ENCODE measurements at places on chromosomes 16 and 17. TPM values are rescaled to one million over a fixed set of nuclear protein-coding genes. Genes with fewer than 3 reads are reported as not detected.

- no peak for DNase-seq
Measured at GRCh38 chr17:48760411-48760810, 31.9 kb upstream of the HOXB13 start.

The MED31 gene
- 24.6 TPM for polyA plus RNA-seq

The RGS11 gene
- polyA plus RNA-seq, result 0.33 TPM

- peak; percentile 82 for DNase-seq
Measured at GRCh38 chr17:46044286-46044928, 45.4 kb downstream of the STH start.

DNA sequence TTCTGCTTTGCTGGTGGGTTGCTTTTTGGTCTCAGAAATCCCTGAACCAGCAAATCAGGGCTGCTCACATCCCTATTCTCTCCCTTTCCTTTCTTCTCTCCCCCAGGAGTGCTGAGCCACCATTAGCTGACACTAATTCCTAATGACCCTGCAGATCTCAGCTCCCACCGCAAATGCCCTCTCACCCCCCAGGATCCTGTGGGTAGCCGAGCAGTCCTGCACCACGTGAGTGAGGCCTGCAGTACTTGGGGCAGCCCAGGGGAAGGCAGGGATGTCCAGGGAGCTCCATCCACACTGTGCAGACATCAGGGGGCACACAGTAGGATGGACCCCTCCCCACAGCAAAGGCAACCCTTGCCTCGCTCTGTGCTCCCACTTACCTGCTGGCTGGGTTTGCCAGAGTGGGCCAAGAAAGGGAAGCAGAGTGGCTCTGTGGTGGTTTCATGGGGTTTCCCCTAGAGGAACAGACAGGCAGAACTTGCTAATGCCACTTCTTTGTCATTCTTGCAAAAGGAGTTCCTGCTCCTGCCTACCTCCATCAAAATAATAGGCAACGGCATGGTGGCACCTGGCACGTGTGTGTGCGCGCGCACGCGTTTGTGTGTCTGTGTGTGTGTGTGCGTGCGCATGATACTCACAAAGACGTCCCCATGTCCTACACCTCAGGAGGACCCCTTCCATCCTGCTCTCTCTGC, 135.6 kb downstream of the GAS7 start:
- DNase-seq, result no peak

The ATP1B2 gene
- polyA plus RNA-seq, result 0.05 TPM

The MIEN1 gene
- 31.9 TPM for polyA plus RNA-seq

The CX3CL1 gene
- 0.48 TPM for polyA plus RNA-seq

- DNase-seq, result peak; percentile 0
Measured at GRCh38 chr16:16861546-16861945, 482.6 kb downstream of the NPIPA7 start.

The SPNS3 gene
- polyA plus RNA-seq, result not detected

GRCh38 chr17:49338883-49339282, 23.2 kb downstream of the ZNF652 start:
- DNase-seq, result no peak

DNA sequence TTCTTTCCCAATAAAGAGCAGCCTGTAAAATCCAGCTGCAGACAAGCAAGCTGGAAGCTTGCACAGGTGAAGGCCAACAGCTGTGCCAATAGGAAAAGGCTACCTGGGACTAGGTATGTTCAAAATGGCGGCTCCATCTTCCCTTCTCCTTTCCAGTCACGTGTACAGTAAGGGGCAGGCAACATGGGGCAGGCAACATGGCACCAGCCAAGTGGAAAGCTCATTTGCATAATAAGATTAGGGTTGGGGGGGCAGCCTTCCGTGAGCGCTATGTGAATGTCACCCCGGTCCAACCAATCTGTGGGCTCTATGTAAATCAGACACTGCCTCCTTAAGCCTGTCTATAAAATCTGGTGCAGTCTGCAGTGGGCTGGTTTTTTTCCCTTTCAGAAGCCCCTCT, 31.3 kb downstream of the TVP23A start:
- DNase-seq, result no peak

- no peak for DNase-seq
Measured at GRCh38 chr16:78142788-78143187, 43.3 kb downstream of the WWOX start.

DNA sequence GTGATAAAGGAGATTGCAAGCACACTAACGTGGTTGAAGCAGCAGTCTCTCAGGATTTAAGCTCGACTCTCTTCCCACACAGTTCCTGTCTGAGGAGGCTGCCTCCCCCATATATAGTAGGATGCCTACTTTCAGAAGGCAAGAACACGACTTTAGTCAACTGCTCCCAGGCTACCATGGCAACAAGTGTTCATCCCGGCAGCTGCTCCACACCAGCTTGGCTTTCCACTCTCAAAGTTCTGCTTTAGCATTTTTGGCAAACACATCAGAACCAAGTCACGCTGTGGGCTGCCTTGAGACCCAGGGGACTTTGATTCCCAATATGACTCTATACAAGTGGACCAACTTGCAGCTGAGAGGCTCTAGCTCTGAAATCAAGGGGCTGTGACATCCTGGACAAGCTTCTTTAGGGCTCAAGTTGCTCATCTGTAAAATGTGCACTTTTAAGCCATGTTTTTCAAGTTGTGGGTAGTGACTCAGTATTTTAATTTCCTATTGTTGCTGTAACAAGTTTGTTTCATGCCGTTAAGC, 16.5 kb downstream of the ZP2 start:
- DNase-seq, result no peak

The KCNJ12 gene
- 0.02 TPM for polyA plus RNA-seq

GRCh38 chr17:1746975-1747543, 4.4 kb downstream of the SERPINF2 start:
- no peak for DNase-seq

- no peak for DNase-seq
Measured at GRCh38 chr17:49741009-49741691, 22.8 kb downstream of the FAM117A start.

The ACE gene
- polyA plus RNA-seq, result 1.1 TPM

DNA sequence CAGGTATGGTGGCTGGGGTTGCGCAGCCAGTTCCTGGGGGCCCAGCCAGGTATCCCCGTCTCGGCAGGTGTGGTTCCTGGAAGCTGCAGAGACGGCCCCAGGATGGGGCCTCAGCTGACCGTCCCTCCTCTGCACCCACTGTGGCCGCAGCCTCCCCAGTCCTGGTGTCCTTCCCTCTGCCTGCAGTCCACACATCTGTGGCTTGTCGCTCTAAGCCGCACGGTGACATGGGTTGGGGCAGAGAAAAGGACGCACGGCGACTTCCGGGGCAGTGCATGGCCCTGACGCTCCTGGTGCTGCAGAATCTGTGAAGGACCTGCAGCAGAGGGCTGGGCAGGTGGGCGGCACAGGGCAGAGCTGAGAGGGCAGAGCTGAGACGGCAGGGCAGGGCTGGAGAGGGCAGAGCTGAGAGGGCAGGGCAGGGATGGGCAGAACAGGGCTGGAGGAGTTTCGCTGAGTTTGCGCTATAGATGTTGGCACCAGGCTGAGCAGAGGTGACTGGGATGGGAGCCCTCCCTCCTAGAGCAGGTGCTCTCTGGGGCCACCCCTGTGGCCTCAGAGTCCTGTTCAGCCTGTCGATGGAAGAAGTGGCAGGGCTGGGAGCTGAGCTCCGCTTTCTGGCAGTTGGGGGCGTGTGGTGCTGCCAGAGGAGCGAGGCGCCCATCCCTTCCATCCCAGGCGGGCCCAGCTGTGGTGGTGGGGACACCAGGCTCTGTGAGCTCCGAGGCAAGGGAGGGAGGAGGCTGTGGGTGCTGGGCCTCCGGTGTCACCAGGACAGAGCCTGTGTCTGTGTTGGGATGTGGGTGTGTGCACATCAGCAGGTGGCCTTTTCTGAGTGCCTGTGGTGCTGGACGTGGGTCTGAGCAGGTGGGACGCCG, 23.0 kb downstream of the TSC2 start:
- DNase-seq, result no peak

DNA sequence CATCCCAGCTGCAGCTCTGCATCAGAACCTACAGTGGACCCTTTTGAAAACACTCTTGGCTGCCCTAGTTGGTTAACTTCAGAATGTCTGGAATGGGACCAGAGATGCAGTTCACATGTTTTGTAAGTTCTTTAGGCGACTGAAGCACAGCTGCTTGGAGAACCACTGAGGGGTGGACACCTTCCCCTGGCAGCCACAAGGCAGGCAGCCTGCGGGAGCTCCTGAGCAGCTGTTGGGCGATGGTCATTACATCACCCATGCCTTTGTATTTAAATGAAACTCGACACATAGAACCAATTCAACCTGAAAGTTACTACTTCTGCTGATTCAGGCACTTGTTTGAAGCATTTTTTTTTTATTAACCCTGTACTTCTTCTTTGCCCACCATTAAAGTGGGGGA, 151.5 kb downstream of the LGALS9B start:
- DNase-seq, result no peak

GRCh38 chr17:18172531-18173278, 10.9 kb upstream of the ALKBH5 start:
- no peak for DNase-seq

DNA sequence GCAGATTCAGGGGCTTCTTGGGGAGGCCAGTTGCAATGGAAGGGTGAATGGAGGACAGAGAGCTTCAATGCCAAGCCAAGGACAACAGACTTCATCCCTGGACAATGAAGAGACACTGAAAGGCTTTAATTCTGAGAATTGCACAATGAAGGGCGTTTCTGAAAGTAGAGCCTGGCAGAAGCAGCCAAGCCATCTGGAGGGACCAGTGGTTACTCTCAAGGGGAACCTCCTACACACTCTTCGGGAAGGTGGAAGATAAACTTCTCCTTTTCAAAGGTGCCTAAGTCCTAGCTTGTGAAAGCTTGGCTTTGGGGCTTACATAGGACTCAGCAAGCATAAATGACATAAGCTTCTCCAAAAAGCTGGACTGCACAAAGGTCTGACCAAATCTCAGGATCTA, 6.2 kb upstream of the CES1 start:
- DNase-seq, result no peak

DNA sequence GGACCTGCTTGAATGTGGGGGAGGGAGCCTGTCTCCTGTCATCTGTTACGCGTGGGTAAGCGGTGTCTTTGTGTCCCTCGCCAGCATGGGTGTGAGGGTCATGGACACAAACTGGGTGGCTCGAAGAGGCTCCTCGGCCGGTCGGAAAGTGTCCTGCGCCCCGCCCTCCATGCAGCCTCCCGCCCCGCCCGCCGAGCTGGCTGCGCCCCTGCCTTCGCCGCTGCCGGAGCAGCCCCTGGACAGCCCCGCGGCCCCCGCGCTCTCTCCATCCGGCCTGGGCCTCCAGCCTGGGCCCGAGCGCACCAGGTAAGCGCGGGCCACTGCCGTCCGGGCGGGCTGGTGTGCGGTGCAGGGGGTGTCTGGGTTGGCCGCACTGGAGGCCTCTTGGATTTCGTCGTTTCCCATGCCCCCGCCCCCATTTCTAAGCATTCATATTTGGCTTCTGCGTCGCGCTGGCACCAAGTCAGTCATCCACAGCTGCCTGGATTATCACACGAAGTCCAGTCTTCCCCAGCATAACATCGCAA, 43.8 kb downstream of the ELAC2 start:
- DNase-seq, result no peak

DNA sequence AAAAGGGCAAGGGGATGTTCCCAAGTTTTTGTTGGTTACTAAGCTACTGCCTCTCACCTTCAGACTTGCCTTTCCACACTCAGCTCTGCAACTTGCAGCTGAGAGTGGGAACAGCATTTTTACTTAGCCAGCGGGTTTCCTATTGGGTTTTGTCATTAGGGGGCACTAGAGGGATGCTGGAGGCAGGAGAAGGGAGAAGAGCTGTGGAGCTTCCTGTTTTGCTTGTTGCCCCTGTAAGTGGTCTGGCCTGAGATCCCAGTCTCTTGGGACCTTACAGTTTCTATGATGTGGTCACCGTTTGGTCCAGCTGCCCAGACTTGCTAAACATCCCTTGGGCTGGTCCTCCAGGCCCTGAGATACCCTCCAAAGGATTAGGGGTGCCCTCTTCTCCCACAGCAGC, 209.6 kb upstream of the NLRP1 start:
- no peak for DNase-seq

The PLCD3 gene
- polyA plus RNA-seq, result 28.2 TPM

The LRRC36 gene
- polyA plus RNA-seq, result 0.41 TPM

- DNase-seq, result no peak
Measured at GRCh38 chr16:54482892-54483574, 196.4 kb upstream of the IRX3 start.

GRCh38 chr16:19245326-19245925, 40.1 kb upstream of the CLEC19A start:
- no peak for DNase-seq
